B cell (primary cell): ENCODE measurements at places on chromosomes 11 and 22.

DNA sequence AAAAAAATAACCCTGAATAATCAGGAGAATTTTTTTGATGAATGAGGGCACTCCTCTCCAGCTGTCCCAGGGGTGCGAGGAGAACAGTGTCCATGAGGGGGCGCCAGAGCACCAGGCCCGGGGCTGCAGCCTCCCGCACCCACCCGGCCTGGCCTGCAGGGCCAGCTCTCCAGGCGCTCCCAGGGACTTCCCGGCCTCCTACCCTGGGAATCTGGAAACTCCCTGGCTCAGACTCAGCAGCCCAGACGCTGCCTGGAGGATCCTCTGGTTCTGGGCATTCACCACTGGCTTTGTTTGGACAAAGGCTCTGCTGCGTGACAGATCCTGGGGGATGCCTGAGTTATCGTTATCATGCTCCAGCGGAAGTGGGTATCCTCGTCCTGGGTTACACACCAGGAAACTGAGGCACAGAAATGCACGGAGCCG lies 31.0 kb downstream of the MCM5 start:
- DNase-seq = peak; percentile 68

- DNase-seq = no peak
Observed at GRCh38 chr11:129611661-129612446, 203.8 kb upstream of the TMEM45B start.

DNA sequence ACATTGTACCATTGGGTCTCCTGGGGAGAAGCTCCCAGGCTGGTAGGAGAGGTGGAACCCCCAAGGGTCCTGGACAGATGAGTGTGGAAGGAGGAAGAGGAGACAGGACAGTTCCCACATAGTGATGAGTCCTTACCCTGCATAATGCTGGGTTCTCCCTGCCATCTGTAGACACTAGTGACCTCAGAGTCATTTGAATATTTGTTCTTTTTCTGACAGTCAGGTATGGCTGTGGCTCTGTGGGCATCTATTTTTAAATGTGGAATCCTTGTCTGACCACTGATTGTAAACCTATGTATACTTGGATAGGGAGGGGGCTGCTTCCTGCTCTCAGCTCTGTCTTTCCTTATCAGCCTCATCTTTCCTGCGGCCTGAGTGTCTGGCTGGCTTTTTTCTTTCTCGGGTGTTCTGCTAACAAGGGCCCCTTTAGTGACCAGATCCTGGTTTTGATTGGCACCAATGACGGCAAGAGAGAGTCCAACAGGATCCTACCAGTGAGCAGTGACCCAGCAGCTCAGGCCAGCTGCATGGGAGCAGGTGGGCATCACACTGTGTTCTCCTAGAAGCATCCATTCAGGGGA lies 2.6 kb upstream of the SLC5A1 start:
- DNase-seq = no peak

- DNase-seq = no peak
Observed at GRCh38 chr11:125892071-125892470, 4.6 kb downstream of the HYLS1 start.

- no peak for DNase-seq
Observed at GRCh38 chr11:117300283-117300663, 9.1 kb downstream of the BACE1-AS start.

DNA sequence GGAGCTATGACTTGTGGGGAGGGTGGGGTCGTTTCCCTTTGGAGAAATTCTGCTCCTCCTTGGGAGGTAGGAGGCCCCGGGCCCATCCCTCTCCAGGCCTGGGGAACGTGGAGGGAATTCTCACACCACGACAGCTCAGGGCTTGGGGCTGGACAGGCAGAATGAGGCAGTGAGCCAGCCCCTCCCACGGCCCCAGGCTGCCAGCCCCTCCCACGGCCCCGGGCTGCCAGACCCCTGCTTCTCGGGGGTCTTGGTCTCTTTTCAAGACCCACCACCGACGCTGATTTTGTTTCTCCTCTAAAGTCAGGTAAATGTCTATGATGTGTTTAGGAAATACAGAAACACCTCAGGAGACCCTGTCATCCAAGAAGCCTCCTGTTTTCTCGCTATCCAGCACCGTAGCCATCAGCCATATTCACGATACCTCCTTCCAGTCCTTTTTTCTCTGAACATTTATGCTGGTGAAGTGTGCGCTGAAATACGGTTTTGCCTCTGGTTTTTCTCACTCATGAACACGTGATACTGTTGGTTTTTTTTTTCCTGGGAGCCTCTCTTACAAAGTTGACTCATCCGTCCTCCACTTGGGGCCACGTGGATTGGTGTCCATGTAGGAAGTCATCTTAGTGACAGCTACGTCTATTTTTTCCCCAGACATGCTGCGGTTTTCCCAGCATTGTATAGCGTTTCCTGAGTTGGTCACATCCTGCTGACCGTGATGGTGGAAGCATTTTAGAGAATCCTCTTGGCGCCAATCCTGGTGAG lies 1219.6 kb downstream of the BRD1 start:
- no peak for DNase-seq

GRCh38 chr11:13098063-13098462 lies 88.9 kb downstream of the RASSF10 start:
- DNase-seq = no peak

GRCh38 chr11:76713499-76713898 lies 43.0 kb upstream of the LRRC32 start:
- no peak for DNase-seq

GRCh38 chr11:29628609-29629008 lies 388.2 kb downstream of the KCNA4 start:
- DNase-seq = no peak

DNA sequence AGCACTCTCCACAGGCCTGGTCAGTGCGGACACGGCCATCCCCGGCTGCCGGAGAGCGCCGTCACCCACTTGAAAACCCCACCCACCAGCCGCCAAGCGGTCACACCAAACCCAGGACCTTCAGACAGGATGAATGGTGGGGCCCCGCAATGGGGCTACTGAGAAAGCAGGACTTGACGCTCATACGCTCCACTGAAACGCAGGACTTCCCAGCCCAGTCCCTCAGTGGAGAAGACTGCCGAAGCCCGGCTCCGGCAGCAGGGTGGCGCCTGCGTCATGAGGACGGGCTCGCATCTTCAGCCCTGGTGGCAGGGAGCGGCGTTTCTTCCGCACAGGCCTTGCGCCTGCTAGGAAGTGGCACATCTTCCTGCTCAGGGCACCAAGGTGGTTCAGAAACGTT lies 15.3 kb upstream of the PHLDA2 start:
- DNase-seq = no peak

DNA sequence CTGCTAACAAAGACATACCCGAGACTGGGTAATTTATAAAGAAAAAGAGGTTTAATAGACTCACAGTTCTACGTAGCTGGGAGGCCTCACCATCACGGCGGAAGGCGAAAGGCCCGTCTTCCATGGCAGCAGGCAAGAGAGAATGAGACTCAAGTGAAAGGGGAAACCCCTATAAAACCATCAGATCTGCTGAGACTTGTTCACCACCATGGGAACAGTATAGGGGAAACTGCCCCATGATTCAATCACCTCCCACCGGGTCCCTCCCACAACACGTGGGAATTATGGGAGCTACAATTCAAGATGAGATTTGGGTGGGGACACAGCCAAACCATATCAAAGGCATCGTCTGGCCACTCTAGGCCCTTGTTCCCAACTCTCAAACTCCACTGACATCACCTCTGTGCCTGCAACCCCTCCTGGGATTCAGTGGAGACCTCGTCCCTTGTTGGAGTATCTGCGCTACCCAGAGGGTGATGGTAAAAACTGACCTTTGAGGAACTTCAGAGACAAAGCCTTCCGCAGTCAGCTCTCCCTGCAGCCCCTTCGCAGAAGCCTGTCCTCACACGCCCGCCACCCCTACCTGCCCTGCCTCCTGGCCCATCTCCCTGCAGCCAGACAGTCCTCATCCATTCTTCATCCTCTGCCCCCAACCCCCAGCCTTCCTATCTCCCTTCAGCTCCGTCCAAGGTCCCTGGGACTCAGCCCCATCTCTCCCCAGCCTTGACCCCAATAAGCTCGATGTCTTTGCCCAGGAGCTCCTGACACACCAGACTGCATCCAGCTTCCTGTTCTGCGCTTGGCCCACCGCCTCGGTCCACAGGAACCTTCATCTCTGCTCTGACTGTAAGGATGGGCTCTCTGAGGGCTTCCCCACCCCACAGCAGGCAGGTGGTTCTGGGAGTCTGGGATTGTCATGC lies 15.8 kb downstream of the CCND1 start:
- no peak for DNase-seq

GRCh38 chr22:35343664-35344550 lies 37.0 kb upstream of the HMOX1 start:
- no peak for DNase-seq

GRCh38 chr11:12581923-12582322 lies 92.3 kb upstream of the TEAD1 start:
- DNase-seq = no peak

DNA sequence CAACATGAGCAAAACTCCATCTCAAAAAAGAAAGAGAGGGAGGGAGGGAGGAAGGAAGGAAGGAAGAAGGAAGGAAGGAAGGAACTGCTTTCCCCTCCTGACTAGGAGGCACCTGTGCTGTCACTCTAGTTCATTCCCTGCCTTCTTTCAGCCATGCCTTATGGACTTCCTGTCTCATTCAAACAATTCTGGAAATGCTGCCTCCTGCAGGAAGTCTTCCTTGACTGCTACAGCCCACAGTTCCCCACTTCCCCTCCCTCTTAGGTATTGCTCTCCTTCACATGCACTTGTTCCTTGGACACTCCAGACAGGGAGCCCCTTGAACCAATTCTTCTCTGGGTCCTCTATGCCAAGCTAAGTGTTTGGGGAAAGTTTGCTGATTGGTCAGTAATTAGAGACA lies 31.6 kb upstream of the WNT11 start:
- DNase-seq = peak; percentile 32

DNA sequence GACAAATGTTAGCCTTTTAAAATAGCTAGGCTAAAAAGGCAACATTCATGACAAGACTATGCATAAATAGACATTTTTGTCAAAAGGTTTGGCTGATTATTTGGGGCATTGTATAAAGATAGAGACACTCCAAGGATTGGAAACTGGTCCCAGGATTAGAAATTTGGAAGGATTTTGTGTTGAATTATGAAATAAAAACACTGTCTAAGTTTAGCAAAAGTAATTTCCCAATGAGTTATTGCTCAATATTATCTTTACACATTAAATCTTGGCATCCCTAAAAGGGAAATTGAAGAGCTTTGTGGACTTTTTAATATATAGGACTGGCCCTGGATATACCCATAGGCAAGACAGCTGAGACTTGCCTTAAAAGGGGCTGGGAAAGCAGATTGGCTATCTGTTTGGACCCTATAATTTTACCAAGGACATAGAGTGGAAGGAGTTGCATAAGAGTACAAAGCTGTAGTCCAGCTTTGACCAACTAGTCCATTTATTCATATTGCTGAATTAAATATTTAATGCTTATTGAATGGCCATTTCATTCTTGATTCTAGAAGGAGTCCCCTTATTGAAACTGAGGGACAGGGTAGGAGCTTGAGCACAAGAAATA lies 382.7 kb downstream of the METTL15 start:
- DNase-seq = no peak

GRCh38 chr11:77089004-77089545 lies 13.6 kb upstream of the OMP start:
- DNase-seq = no peak
